Spinal cord (tissue), 10 donors: ENCODE measurements at places on chromosomes 7 and 10. TPM values are rescaled to one million over a fixed set of nuclear protein-coding genes. Genes with fewer than 3 reads are reported as not detected.

Gene IDI2
- not detected for total RNA-seq

Gene AKR1D1
- not detected for total RNA-seq

Gene HMX2
- total RNA-seq, result not detected

Gene PRPS1L1
- not detected for total RNA-seq

Gene GPR26
- total RNA-seq, result 1.8 TPM

Gene EBF3
- total RNA-seq, result 83.1 TPM

Gene GPR15LG
- total RNA-seq, result not detected

Gene PRLHR
- total RNA-seq, result 0.69 TPM

Gene OPALIN
- 0.88 TPM for total RNA-seq

Gene ANKRD30A
- not detected for total RNA-seq

Gene ARMC3
- total RNA-seq, result 29.3 TPM

GRCh38 chr7:85000735-85001350 is 186.0 kb downstream of the SEMA3D start:
- no peaks in the 10 kb centered on the region for H3K36me3 ChIP-seq

DNA sequence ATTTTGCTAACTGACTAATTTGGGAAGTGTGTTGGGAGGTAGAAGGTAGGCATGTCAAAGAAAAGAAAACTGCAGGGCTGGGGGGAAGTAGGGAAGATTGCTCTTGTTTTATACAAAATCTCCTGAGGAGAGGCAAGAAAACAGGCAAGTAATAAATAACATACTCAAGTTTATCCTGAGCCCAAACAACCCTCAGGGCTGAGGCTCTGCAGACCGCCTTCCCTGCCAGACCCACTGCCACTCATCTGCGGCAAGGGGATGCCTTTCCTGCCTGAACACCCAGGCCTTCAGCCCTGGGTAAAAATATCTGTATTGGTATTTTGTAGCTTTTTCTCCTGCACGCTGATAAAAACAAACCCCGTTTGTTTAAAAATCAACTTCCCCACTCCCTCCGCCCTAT is 399.8 kb upstream of the NFE2L3 start:
- no peak overlapping the region for H3K27ac ChIP-seq
- no peaks in the 10 kb centered on the region for H3K36me3 ChIP-seq
- H3K27me3 ChIP-seq, result peaks cover 2% of the 10 kb centered on the region
- peaks cover 26% of the 10 kb centered on the region for H3K4me1 ChIP-seq

GRCh38 chr10:70115948-70116682 is 16.5 kb downstream of the AIFM2 start:
- no peak for DNase-seq
- H3K36me3 ChIP-seq, result peaks cover 53% of the 10 kb centered on the region
- H3K4me3 ChIP-seq, result no peak overlapping the region
- no peak overlapping the region for H3K27ac ChIP-seq
- no peaks in the 10 kb centered on the region for H3K27me3 ChIP-seq

DNA sequence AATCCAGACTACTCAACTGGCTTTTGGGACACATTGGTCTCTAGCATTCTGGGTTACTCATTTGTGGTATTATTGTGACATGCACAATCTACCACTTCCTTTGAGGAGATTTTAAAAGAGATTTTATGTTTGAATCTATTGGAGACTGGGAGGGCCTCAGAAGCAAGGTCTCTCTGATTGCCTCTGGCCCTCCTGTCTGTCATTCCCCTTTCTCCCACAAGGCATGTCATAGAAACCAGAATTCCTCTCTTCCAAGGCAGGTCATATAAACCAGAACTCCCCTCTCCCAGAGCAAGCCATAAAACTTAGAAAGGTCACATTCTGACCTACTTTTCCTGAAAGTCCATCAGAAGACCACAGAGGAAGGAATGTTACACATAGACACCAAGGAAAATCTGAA is 777.7 kb downstream of the PHTF2 start:
- no peaks in the 10 kb centered on the region for H3K4me1 ChIP-seq
- H3K36me3 ChIP-seq, result no peaks in the 10 kb centered on the region
- H3K4me3 ChIP-seq, result no peak overlapping the region
- H3K27me3 ChIP-seq, result no peaks in the 10 kb centered on the region
- no peak for DNase-seq

DNA sequence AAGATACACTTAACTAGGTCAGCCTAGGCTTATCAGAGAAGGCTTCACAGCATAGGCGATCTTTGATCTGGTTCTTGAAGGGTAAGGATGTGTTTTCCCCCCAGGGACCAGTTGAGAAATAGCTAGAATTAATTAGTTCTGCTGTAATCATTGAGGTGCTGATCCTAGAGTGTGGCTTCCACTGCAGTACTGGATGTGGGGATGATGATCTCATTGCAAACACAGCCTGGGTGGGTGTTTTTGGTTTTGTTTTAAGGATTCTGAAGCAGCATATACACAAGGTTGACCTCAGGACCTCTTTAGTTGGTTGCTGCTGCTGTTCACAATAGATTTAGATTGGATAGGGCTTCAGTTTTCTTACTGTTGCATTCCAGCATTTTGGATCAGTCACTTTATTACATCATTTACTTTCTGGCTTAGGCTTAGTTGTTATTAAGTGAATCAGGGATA is 159.7 kb downstream of the AUTS2 start:
- no peak overlapping the region for H3K27ac ChIP-seq
- no peaks in the 10 kb centered on the region for H3K36me3 ChIP-seq
- no peak overlapping the region for H3K4me3 ChIP-seq
- H3K27me3 ChIP-seq, result no peaks in the 10 kb centered on the region
- peak; percentile 28 for DNase-seq
- no peaks in the 10 kb centered on the region for H3K4me1 ChIP-seq

DNA sequence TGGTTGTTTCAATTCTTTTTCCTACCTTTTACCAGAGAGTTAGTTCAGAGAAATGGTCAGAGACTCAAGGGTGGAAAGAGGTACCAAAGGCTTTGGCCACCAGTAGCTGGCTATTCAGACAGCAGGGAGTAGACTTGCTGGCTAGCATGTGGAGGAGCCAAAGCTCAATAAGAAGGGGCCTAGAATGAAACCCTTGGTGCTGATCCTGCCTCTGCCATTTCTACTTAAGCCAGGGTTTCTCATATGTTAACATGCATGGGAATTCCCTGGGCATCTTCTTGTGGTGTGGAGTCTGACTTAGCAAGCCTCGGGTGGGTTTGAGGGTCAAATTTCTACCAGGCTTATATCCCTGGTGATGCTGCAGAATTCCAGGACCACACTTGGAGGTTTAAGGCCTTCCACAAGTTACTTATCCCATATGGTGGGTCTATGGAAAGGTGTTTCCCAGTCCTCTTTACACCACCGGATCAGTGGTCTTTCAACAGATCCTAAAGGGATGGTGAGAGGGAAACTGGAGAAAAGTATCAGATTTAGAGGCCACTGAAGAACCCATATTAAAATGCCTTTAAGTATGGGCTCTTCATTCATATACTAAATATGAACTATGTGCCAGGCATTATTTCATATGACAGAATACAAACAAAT is 3.2 kb downstream of the IL6 start:
- no peak for DNase-seq
- no peaks in the 10 kb centered on the region for H3K36me3 ChIP-seq
- H3K4me1 ChIP-seq, result peaks cover 13% of the 10 kb centered on the region
- H3K27ac ChIP-seq, result no peak overlapping the region
- H3K27me3 ChIP-seq, result peaks cover 4% of the 10 kb centered on the region
- H3K4me3 ChIP-seq, result no peak overlapping the region

GRCh38 chr7:10913457-10913856 is 60.2 kb upstream of the PHF14 start:
- H3K4me3 ChIP-seq, result no peak overlapping the region
- H3K4me1 ChIP-seq, result no peaks in the 10 kb centered on the region
- H3K27ac ChIP-seq, result no peak overlapping the region
- no peaks in the 10 kb centered on the region for H3K36me3 ChIP-seq
- H3K27me3 ChIP-seq, result no peaks in the 10 kb centered on the region

DNA sequence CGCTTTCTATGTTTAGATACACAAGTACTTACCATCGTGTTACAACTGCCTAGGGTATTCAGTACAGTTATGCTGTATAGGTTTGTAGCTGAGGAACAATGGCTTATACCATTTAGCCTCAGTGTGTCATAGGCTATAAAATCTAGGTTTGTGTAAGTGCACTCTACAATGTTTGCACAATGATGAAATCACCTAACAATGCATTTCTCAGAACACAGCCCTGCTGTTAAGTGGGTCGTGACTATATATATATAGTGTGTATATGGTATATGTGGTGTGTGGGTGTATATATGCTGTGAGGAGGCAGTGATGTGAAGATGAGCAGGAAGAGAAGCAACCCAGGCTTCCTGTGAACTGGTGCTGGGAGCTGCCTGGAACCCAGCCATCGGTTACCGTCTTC is 65.6 kb upstream of the MKI67 start:
- H3K27ac ChIP-seq, result no peak overlapping the region
- H3K36me3 ChIP-seq, result no peaks in the 10 kb centered on the region
- no peaks in the 10 kb centered on the region for H3K27me3 ChIP-seq
- peaks cover 3% of the 10 kb centered on the region for H3K4me1 ChIP-seq

- no peak for DNase-seq
- H3K4me3 ChIP-seq, result no peak overlapping the region
- H3K4me1 ChIP-seq, result no peaks in the 10 kb centered on the region
- no peaks in the 10 kb centered on the region for H3K36me3 ChIP-seq
Measured at GRCh38 chr10:113927440-113927839, 73.0 kb downstream of the NHLRC2 start.

- no peak overlapping the region for H3K4me3 ChIP-seq
- no peak for DNase-seq
- no peaks in the 10 kb centered on the region for H3K27me3 ChIP-seq
- peaks cover 16% of the 10 kb centered on the region for H3K4me1 ChIP-seq
Measured at GRCh38 chr10:72109636-72110157, 21.3 kb upstream of the SPOCK2 start.

DNA sequence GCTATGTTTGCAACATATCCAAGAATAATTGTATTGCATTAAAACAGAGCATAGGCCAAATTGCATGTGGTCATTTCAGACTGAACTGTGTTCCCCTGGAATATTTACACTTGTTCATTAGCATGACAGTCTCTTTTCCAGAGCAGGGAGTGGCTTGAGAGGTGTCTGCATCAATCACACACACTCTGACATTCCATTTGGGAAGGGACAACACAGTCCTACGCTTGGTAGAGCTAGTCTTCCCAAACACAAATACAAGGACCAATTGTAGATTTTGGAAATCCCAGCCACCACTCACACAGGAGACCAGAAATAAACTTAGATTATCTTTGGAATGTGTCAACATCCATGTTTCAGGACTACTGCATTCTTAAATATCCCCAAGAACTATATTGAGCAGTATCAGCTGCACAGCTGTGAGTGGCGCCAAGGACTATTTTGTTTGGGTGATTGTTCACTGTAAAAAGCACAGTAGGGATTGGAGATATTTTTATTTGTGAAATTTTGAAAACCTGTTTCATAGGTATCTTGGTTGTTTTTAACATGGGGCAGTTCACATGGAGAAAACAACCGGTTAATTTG is 93.6 kb upstream of the PRR15 start:
- no peak overlapping the region for H3K27ac ChIP-seq
- H3K36me3 ChIP-seq, result no peaks in the 10 kb centered on the region
- no peak overlapping the region for H3K4me3 ChIP-seq
- no peaks in the 10 kb centered on the region for H3K27me3 ChIP-seq
- H3K4me1 ChIP-seq, result no peaks in the 10 kb centered on the region
- no peak for DNase-seq

GRCh38 chr7:103690242-103690974 is 244.4 kb upstream of the SLC26A5 start:
- H3K4me3 ChIP-seq, result no peak overlapping the region
- no peak for DNase-seq
- H3K27ac ChIP-seq, result no peak overlapping the region
- no peaks in the 10 kb centered on the region for H3K27me3 ChIP-seq

DNA sequence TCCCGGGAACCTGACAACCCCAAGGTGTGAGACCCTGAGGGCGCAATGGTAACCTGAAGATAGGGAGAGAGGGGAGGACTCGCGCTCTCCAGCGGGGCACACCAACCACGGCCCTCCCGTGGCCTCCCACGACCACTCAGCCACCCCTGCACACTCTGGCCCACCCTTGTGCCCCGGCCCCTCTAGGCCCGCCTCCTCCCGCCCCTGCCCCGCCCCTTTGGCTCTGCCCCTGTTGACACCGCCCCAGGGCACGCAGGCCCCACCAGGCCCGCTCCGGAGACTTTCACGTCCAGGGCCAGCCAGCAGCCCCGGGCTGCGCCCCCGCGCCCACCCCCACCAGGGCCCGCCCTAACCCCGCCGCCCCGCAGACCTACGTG is 10.9 kb downstream of the ATG9B start:
- H3K4me3 ChIP-seq, result peak overlapping the region; percentile 40
- peaks cover 9% of the 10 kb centered on the region for H3K36me3 ChIP-seq
- peaks cover 15% of the 10 kb centered on the region for H3K27me3 ChIP-seq
- H3K4me1 ChIP-seq, result peaks cover 58% of the 10 kb centered on the region

DNA sequence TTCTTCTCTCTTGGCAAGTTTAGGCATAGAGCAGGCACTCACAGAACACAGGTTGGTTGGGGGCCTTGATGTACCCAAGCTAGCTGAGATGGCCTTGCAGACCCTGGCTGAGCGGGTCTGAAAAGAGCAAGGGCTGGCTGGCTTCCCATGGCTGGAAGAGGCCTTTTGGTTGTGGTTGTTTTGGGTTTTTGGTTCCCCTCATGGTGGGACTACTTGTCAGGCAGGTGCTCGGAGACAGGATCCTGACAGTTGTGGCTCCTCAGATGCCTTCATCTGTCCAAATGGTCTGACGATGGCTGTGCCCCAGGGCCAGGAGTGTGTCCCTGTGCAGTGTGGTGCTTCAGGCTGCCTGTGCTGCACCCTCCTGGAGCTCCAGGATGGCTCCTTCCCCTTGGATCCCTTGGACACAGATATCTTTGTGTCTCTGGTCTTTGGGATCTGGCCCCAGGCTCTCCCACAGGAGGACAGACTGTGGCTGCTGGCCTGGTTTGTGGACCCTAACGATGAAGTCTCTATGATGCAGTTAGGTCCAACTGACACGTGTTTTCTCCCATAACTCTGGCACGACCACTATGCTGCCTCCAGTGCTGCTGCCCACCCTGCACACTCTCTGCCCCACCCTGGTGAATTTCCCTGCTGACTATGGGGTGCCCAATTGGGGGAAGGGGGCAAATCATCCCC is 321.5 kb upstream of the ZNF32 start:
- no peak for DNase-seq
- no peaks in the 10 kb centered on the region for H3K27me3 ChIP-seq
- no peaks in the 10 kb centered on the region for H3K36me3 ChIP-seq
- H3K4me1 ChIP-seq, result peaks cover 11% of the 10 kb centered on the region
- H3K27ac ChIP-seq, result no peak overlapping the region
- H3K4me3 ChIP-seq, result no peak overlapping the region

GRCh38 chr10:133042061-133042460 is 45.7 kb upstream of the ADGRA1 start:
- no peak overlapping the region for H3K4me3 ChIP-seq
- H3K4me1 ChIP-seq, result peaks cover 37% of the 10 kb centered on the region
- H3K27ac ChIP-seq, result no peak overlapping the region
- peaks cover 2% of the 10 kb centered on the region for H3K36me3 ChIP-seq
- DNase-seq, result no peak
- peaks cover 12% of the 10 kb centered on the region for H3K27me3 ChIP-seq

GRCh38 chr10:7391748-7392147 is 19.1 kb downstream of the SFMBT2 start:
- no peaks in the 10 kb centered on the region for H3K36me3 ChIP-seq
- no peak for DNase-seq

- H3K4me1 ChIP-seq, result peaks cover 28% of the 10 kb centered on the region
- H3K27me3 ChIP-seq, result no peaks in the 10 kb centered on the region
- H3K27ac ChIP-seq, result no peak overlapping the region
- H3K4me3 ChIP-seq, result no peak overlapping the region
- no peak for DNase-seq
Measured at GRCh38 chr7:2003931-2004812, 228.6 kb downstream of the MAD1L1 start.
